ENCODE measurements at places on chromosomes 4 and X.

GRCh38 chrX:13167481-13168231, 123.2 kb upstream of the FAM9C start:
- no peak for DNase-seq

DNA sequence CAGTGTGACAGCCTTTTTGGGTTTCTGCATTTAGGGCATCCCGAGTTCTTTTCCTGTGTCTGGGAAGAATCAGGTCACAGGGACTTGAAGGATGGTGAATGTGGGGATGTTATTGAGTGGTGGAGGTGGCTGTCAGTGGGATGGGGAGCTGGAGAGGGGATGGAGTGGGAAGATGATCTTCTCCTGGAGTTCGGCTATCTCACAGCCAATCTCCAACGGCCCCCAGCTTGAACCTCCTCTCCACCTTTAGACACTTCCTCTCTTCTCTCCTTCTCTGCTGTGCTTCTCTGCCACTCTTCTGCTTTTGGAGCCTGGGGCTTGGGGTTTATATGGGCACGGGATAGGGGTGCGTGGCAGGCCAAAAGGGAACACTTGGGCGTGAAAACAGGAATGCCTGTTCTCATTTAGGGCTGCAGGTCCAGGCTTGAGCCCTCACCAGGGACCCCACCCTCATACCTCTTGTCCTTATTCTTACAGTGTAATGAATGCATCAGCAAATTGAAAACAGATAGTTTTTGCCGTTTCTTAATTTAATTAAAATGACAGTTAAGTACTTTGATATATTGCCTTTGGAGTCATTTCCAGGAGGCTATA, 37.5 kb downstream of the USP9X start:
- DNase-seq = no peak

DNA sequence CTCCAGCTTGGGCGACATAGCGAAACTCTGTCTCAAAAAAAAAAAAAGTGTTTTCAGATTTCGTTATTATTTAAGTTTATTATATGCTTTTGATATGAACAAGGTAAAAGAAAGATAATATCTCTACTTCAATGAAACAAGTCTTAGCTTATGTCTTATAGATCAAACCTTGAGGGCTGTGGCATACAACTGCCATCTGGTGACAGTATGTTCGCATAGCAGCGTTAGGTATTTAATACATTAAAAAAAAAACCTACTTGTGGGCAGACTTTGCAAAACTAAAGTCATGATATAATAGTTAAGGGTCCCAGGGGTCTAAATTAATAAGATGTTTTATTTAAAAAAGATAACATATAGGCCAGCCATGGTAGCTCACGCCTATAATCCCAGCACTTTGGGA, 161.2 kb upstream of the AMOT start:
- DNase-seq = no peak

- no peak for DNase-seq
These were observed 197.1 kb upstream of the SPOCK3 start for GRCh38 chr4:167431371-167431770.

GRCh38 chrX:123834116-123834515, 25.7 kb upstream of the XIAP start:
- no peak for DNase-seq
